ENCODE measurements at places on chromosomes 3 and 15.

GRCh38 chr3:177811112-177811511 is 613.8 kb upstream of the TBL1XR1 start:
- no peak for DNase-seq
- peak overlapping the region; percentile 37 for H3K27ac ChIP-seq
- H3K4me1 ChIP-seq: no peaks in the 10 kb centered on the region
- H3K4me3 ChIP-seq: no peak overlapping the region
- H3K36me3 ChIP-seq: no peaks in the 10 kb centered on the region

- H3K27ac ChIP-seq: peak overlapping the region; percentile 37
- H3K36me3 ChIP-seq: no peaks in the 10 kb centered on the region
- H3K27me3 ChIP-seq: no peaks in the 10 kb centered on the region
- no peak for DNase-seq
- no peak overlapping the region for H3K4me3 ChIP-seq
Observed at GRCh38 chr15:52010633-52011595, 8.1 kb upstream of the MAPK6 start.

GRCh38 chr3:13565581-13566452 is 16.9 kb downstream of the FBLN2 start:
- DNase-seq: no peak
- no peaks in the 10 kb centered on the region for H3K36me3 ChIP-seq
- no peak overlapping the region for H3K4me3 ChIP-seq
- no peaks in the 10 kb centered on the region for H3K4me1 ChIP-seq
- H3K27ac ChIP-seq: no peak overlapping the region

DNA sequence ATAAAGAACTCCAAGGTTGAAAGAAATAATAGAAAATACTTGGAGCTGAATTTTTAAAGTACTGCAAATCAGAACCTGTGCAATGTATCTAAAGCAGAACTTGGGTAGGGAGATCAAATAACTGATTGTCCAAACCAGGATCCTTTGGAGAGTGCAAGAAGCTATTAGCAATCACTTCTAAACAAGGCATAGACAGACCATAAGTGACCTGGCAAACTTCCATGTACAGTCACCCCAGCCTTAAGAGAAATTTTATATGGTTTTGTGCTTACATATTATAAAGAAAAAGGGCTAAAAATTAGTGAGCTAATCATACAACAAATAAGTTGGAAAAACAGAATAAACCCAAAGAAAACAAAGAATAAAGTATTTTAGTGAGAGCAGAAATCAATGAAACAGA is 35.2 kb downstream of the ETV5 start:
- H3K36me3 ChIP-seq: no peaks in the 10 kb centered on the region
- H3K27ac ChIP-seq: no peak overlapping the region
- H3K27me3 ChIP-seq: no peaks in the 10 kb centered on the region
- H3K4me3 ChIP-seq: no peak overlapping the region
- DNase-seq: no peak
- H3K4me1 ChIP-seq: no peaks in the 10 kb centered on the region

- H3K27ac ChIP-seq: no peak overlapping the region
- H3K4me1 ChIP-seq: no peaks in the 10 kb centered on the region
- H3K4me3 ChIP-seq: no peak overlapping the region
- H3K27me3 ChIP-seq: no peaks in the 10 kb centered on the region
Observed at GRCh38 chr15:43498990-43499389, 6.0 kb upstream of the TP53BP1 start.

DNA sequence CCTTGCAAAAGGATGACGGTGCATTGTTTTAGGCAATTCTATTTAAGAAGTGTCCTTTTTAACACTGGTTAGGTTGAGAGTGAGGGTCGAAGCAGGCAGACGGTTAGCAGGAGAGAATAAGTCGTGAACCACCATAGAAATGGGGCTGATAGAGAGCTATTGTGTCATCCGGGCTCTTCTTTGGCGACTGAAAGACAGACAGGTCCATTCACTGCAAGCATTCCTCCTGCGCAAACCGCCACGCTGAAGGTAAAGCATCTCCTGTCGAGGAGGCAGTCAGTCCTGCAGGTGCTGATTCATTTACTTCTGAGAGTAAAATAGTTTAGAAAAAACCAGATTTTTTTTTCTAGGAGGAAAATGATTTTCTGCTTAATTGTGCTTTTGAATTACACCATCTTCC is 1002.8 kb upstream of the NR2F2 start:
- H3K4me1 ChIP-seq: no peaks in the 10 kb centered on the region
- H3K36me3 ChIP-seq: no peaks in the 10 kb centered on the region
- DNase-seq: no peak
- no peak overlapping the region for H3K4me3 ChIP-seq
- no peak overlapping the region for H3K27ac ChIP-seq

DNA sequence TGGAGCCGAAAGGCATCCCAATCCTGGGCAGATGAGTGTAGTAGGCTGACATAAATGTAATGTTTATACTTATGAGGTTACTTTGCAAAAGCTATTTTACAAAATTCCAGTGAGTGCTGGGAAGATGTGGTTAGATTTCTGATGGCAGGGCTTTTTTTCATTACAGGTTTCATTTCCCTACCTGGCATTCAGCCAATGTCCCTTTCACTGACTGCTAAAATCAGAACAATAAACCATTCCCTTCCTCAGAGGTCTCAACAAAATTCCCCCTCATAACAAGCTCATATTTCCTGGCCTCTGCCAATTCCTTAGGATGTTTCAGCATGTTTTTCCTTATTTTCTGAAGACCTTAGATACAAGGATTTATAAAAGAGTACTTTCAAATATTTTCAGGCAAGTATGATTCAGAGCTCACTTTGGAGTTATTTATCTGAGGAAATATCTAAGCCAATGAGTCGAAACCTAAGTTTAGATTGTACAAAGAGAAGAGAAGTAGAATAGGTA is 40.9 kb upstream of the CCDC80 start:
- H3K36me3 ChIP-seq: no peaks in the 10 kb centered on the region
- no peak for DNase-seq
- no peaks in the 10 kb centered on the region for H3K27me3 ChIP-seq
- H3K27ac ChIP-seq: no peak overlapping the region
- H3K4me3 ChIP-seq: no peak overlapping the region

- peaks cover 11% of the 10 kb centered on the region for H3K4me1 ChIP-seq
- no peaks in the 10 kb centered on the region for H3K27me3 ChIP-seq
- peak overlapping the region; percentile 100 for H3K4me3 ChIP-seq
- DNase-seq: no peak
Observed at GRCh38 chr15:69451951-69452691, 497 bp upstream of the RPLP1 start.

DNA sequence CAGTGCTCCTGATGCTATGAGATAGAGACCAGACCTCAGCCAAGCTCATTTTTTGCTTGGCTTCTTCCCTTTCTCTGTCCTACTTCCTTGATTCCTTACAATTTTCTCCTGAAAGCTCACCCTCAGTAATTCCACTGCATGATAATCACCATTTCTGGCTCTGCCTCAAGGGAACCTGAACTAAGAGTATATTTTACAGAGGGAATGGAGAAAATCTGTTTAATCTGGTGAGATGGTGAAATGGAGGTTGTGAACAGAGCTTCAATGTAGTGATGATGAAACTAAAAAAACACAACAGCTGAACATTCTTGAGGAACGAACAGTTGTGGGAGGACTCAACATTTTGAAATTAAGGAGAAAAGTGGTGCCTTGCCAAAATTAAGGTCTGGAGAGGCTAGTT is 16.3 kb downstream of the HHLA2 start:
- no peak overlapping the region for H3K4me3 ChIP-seq
- no peak overlapping the region for H3K27ac ChIP-seq
- no peak for DNase-seq

DNA sequence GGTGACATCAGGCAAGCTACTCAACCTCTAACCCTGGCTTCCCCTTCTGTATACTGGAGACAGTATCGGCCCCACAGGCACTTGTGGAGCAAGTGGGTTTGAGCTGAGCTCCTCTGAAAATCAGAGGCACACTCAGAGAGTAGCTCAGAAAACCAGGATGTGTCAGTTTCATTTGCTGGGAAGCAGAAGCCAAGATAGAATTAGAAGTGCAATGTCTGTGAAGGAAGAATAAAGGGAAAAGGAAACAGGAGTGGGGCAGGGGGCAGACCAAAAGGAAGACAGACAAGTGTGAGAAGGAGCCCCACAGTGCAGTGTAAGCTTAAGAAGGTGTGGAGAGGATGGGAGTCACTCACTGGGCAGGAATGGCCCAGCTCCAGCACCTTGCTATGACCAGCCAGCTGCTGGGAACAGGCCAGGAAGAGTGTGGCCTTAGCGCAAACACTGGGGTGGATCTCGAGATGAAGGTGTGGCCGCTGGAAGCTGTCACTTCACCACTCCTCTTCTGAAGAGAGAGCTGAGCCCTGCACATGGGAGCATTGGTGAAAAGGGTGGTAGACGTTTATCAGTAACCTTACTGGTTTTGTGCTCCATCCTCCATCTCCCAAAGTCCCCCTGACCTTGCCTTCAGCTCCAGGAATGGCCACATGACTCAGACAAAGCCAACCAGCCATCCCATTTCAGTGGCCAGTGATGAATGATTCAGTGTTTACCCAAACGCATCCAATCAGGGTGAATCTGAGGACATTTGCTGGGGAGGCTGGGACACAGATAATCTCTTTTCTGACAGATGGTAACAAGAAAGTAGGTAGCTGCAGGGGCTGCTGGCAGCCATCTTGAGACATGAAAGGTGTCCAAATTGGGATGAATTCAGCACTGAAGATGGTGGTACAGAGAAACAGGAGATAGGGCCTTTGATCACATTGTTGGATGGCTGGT is 108.4 kb downstream of the SHQ1 start:
- no peak overlapping the region for H3K27ac ChIP-seq
- H3K4me3 ChIP-seq: no peak overlapping the region
- H3K36me3 ChIP-seq: no peaks in the 10 kb centered on the region
- peak; percentile 64 for DNase-seq
- H3K27me3 ChIP-seq: no peaks in the 10 kb centered on the region
- no peaks in the 10 kb centered on the region for H3K4me1 ChIP-seq

- no peak for DNase-seq
- no peaks in the 10 kb centered on the region for H3K27me3 ChIP-seq
- no peaks in the 10 kb centered on the region for H3K4me1 ChIP-seq
- H3K36me3 ChIP-seq: no peaks in the 10 kb centered on the region
- no peak overlapping the region for H3K27ac ChIP-seq
- H3K4me3 ChIP-seq: no peak overlapping the region
Observed at GRCh38 chr3:41265011-41265545, 65.8 kb downstream of the CTNNB1 start.

DNA sequence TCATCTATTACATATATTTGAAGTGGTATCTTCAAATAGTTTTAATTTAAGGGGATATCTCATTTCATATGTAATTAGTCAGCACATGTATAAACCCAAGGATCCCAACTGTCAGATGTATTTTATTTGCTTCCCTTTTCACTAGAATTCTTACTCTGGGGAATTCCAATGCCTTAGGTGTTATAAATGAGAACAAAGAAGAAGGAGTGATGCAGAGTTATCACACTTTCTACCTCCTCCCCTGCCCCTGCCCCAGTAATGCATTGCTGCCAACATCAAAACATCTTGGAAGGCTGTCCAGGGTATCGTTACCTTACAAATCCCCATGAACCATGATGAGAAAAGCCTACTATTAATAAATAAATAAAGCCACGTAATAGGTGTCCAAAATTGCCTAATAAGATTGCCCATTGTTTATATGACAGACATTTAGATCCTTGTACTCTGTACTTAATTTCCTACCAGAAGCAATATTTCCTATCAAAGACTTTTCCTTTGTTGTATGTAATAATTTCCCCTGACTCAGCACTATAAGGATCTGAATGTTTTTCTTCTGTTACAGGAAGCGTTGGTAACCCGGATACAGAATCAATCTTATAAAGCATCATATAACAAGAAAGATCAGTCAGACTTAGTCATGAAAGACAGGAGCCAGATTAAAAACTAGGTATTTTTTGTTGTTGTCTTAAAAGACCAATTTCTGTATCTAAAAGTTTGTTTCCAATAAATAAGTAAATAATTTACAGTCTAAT is 38.8 kb downstream of the CBLB start:
- no peaks in the 10 kb centered on the region for H3K27me3 ChIP-seq
- H3K36me3 ChIP-seq: no peaks in the 10 kb centered on the region
- no peaks in the 10 kb centered on the region for H3K4me1 ChIP-seq
- no peak for DNase-seq
- no peak overlapping the region for H3K4me3 ChIP-seq

GRCh38 chr15:71511796-71512681 is 298.3 kb upstream of the NR2E3 start:
- no peak for DNase-seq
- H3K27ac ChIP-seq: no peak overlapping the region
- no peaks in the 10 kb centered on the region for H3K4me1 ChIP-seq
- no peaks in the 10 kb centered on the region for H3K36me3 ChIP-seq
- H3K4me3 ChIP-seq: no peak overlapping the region

DNA sequence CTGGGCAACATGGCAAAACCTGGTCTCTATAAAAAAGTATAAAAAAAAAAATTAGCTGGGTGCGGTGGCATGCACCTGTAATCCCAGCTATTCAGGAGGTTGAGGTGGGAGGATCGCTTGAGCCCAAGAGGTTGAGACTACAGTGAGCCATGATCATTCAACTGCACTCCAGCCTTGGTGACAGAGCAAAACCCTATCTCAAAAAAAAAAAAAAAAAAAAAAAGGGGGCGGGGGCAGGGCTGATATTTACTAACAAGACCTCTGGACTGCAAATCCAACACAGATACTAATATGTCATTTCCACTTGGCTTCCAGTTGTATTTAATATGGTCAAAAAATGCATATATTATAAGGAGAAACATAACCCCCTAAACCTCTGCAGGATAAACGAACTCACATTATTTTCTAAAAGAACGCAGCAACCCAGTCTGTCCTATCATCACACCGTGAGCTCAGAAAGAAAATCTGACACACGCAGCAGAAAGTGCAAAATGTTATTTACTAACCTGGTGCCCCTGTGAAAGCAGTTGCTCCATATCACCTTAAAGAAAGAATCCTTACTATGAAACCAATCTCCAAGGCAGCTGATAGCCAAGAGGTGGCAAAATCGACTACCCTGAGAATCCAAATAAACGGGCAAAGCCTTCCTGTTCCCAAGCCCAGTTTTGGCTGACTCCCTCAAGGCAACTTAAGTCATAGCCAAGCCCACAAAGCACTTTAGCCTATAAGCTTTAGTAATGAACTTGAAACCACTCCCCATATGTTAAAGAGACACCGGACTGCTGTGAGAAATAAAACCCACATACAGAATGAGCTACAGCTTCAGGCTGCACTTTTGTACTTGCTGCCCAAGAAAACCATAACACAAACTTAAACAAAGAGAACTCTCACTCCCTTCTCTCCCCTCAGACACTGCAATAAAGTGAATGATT is 39.3 kb downstream of the PLD1 start:
- DNase-seq: no peak
- peak overlapping the region; percentile 81 for H3K27ac ChIP-seq
- H3K4me1 ChIP-seq: no peaks in the 10 kb centered on the region
- no peaks in the 10 kb centered on the region for H3K27me3 ChIP-seq
- H3K4me3 ChIP-seq: peak overlapping the region; percentile 70

DNA sequence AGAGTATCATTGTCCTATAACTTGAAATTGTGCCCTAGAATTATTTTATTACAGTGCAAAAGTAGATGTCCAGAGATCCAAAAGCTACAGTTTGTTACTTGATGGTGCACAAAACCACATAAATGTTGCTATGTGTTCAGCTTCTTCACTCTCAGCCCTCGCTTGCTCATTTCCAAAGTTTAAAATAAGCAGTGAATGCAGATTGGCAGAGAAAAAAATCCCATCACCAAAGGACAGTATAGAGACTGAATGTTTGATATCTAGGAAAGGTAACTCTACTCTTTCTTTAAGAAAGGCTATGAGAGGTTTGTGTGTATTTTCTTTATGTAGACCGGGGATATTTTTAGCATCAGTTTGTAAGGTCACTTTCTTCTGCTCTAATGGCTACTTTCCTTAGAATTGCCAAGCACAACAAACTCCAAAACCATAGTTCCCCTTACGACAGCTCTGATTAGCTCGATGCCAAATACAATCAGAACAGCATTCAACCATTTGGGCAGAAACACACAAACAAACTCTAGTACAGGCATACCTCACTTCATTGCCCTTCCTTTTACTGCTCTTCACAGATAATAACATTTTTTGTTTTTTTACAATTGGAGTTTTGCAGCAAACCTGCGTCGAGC is 164.1 kb upstream of the CCDC54 start:
- DNase-seq: no peak
- no peaks in the 10 kb centered on the region for H3K4me1 ChIP-seq
- no peaks in the 10 kb centered on the region for H3K27me3 ChIP-seq

All from breast epithelium (tissue), 4 donors.